ENCODE measurements at places on chromosomes 1 and 21.

DNA sequence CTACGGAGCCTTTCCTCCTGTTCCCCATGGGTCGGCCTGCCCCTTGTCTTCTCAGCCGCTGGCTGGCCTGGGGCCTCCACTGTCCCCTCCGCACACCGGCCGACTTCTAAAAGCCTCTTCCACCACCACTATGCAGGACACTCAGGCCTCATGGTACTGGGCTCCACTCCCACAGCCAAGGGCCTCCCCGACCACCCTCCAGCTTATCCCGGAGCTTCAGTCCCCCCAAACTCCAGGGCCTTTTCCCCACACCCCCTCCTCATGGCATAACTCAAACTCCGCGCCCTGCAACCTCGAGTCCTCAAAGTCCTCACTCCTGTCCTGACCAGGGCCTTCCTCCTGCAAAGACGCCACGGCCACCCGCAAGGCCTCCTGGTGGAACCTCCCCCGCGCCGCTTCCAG is 2.0 kb downstream of the LRRC41 start:
- DNase-seq, result no peak

- DNase-seq, result no peak
These were observed 52.5 kb upstream of the KCNA3 start for GRCh38 chr1:110727246-110727645.

GRCh38 chr1:167635941-167636340 is 5.9 kb downstream of the RCSD1 start:
- DNase-seq, result no peak

DNA sequence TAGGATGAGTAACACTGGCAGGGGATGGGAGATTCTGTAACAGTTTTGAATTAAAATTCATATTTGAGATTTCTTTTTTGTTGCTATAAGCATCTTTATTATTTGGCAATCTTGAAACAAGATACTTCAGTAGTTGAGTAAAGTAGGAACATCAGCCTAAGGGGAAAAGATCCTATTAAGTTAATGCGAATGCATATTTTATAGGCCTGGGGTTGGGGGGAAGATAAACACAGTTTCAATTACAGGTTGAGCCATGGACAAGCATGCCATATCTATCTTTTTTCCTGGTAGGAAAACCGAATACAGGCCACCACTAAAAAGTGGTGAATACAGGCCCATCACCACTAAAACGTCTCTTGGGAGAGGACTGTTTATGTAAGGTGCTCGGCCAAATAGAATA is 32.3 kb downstream of the SMAP2 start:
- DNase-seq, result no peak

DNA sequence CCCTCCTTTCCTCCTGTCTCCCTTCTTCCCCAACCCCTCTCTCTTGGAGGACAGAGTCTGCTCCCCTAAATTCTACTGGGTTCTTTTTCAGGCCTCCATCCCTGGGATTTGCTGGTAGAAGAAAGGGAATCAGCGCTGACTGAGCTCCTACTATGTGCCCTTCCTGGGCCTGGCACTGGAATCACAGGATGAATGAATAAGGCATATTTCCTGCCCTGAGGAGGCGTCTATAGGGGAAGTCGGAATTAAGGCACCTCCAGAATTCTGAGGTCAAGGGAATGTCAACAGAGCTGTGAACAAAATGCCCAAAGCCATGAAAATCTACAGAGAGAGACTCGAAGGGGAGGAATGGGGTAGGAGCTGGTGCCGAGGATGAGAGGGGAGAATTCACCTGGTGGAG is 17.4 kb upstream of the BTG2 start:
- no peak for DNase-seq

DNA sequence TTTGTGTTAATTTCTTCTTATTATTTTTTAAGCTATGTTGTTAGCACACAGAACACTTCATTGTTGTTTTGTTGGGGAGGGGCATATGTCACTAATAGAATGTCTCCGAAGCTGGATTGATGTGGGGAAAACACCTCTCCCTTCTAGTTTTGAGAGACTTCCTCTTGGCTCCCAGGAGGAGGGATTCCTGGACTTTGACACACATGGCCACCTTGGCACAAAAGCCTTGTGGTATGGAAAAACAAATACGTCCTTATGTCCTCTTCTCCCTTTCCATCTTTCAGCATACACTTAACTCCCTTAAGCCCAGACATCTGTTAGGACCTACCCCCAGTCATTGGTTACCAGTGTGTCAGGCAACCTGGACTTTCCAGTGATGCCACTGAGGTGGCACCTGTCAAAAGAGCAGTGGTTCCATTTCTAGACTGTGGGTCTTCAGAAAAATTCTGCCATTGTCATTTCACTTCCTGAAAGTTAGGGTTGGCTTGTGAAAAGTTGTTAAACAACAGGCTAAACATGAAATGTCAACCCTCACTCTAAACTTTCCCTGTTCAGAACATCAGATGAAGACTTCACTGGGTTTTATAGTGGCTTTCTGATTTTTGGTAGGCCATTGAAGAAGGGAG is 12.5 kb upstream of the ABCB10 start:
- no peak for DNase-seq

GRCh38 chr1:25586181-25586588 is 30.4 kb upstream of the MAN1C1 start:
- no peak for DNase-seq

DNA sequence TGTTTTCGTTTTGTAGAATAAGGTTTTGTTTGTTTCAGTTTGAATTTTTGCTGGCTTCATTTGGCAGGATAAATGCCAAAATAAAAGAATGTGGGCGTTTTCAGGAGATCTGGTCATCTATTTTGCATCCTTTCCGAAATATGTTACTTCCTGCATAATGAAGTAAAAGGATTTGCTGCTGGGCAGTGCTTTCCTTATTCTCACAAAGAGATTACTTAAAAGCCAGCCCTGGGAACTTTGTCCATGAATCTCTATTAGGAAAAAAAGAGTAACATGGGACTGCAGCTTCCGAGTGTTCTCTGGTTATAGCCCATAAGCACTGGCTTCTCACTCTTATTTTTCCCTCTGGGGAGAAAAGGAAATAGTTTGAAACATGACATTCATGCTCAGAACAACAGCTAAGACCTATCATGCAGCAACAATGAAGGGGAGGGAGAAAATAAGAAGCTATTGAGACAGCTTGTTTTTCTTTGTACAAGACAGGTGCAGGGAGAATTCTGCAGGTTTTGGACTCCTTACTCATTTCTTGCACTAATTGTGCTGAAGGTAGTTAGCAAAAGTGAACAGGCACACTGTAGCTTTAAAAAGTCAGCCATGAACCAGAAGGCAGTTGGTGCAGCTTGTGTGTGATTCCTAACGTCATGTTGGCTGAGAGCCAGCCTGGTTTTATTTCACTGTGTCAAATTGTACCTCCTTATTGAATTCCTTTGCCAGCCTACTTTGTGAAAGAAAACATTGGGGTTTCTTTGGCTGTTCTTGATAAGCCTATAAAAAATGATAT is at the start of gene SAMD13:
Gene SAMD13, plus strand, starts transcription at position 705 of the 781 bp plus-strand sequence. CDS start 1,527 bp downstream, outside the sequence.
- DNase-seq, result no peak

DNA sequence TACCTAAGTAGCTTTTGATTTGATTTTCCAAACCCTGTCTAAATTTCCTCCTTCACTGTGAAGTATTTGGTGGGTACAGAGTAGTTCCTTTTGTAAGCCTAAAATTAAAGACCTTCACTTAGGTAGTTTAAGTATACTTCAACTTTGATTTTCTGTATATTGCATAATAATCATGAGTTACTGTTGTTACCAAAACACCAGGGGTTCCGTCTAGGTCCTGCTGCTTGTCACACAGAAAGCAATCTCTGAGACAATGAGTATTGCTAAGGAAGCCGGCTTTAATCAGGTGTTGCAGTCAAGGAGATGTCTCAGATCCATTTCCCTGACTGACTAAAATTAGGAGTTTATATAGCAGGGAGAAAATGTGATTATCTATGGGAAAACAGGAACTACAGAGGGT is 15.3 kb downstream of the RPS6KC1 start:
- DNase-seq, result no peak

DNA sequence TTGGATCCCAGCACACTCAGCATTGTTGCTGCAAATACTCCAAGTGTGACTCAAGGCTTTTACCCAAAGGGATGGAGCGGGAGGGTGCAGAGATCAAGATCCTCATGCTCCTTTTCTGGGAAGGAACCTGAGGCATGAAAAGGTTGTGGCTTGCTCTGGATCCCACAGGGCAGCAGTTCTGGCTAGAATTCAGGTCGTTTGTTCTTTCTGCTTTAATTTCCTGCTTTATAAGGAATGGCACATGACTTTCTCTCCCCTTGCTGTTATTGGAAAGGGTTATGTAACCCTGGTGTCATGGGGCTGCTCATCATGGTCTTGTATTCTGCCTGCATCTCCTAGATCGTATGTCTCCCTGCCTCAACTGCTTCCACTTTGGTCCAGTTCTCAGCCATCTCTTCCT is 101.6 kb downstream of the NOS1AP start:
- no peak for DNase-seq

DNA sequence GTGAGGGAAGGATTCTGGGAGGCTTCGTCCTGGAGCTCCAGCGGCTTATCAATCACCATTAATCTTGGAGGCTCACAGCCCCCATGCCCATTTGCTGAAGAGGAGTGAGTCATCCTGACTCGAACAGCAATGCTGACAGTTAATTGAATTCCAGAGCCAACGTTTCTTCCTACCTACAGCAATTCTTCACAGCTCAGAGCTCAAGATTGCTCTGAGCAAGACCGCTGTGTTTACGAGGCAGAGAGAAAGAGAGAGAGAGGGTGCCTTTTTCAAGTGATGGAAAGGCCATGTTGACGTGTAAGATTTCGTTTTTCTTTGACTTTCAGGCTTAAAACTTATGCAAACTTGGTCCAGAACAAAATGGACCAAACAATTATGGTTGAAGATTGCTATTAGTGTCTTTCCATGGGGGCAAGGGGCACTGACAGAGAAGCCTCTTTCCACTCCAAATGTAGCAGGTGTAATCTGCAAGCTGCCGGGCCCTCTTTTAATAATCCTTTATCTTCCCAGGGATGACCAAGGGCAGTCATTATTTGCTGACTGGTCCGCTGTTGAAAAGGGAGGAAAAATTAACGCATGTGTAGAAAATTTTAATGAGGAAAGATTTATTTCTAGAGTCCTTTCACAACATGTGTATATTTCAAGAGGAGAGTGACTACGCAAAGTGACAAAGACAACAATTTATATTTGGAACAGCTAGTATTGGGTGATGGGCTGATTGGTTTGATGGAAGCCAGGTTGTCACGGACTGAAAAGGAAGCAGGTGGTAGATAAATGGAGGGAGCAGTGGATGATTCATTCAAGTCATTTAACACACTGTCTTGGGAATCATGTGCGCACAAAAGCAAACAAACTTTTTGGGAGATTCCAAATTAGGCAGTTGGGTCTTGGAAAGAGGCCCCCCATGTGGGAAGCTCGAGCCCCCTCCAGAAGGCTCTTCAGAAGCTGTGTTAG is 136.1 kb upstream of the IRF2BP2 start:
- DNase-seq, result no peak

DNA sequence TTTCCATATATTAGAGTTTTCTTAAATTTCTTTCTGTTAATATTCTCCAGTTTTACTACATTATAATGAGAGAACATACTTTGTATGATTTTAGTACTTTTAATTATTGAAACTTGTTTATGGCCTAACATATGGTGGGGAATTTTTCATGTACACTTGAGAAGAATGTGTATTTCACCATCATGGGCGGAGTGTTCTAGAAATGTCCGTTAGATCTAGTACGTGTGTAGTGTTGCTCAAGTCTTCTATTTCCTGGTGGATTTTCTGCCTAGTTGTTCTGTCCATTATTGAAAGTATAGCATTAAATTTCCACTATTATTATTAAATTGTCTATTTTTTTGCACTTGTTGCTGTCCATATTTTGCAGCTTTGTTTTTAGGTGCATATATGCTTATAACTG is 64.0 kb upstream of the RGS21 start:
- DNase-seq, result no peak

DNA sequence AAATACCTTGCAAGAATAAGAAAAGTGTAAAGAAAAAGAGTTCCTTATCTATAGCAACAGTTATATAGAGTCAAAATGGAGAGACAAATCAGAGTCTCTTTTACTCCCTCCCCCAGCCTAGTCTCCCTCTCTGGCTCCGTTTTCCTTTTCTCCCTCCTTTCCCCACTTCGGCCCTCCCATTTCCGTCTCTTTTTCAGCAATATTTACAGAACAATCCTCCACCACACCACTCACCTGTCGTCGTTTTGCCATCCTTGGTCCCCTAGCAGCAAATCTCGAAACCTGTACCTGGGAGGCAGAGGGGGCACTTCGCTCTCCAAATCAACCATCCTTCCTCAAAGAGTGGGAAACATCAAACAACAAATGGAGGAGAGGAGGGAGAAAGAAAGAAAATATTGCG is 259 bp downstream of the KCNT2 start:
- no peak for DNase-seq

DNA sequence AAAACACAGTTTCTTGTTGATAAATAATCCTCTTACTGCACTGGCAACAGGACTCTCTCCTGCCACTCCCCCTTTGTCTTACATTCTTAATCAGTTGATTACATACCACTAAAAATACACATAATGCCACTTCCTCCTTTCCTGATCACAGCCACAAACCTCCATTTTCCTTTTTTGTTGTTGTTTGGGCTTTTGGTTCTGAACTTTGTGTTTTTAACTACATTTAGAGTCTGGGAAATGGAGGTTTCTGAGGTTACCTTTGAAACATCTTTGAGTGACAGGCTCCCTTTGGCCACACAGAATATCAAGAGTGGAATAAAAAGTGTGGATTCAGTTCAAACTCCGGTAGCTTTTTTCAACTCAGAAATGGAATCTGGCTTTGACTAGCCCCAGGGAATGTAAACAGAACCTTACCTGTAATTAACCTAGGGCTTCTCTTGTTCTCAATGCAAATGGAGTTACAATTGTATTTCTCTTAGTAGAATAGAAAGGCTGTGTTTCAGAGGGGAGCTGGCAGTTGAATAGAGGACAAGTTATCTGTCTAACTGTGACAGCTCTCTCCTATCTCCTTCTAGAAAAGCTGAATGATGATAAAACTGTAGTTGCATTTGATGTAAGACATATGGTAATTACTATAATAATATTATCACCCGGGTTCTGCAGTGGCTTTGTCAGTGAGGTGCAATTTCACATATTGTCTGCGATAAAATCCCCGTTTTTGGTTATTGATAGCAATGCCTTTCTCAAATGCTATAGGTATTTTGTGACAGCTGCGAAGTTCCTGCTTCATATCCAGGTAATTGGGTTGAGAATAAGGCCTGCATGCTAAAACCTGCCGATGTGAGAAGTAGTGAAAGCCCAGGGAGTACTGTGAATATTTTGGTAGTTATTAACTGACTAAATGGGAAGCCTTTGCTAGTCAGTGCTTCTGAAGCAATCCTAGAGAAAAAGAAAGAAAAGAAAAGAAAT is 66.9 kb downstream of the ST6GALNAC5 start:
- DNase-seq, result no peak

- no peak for DNase-seq
These were observed 137.2 kb upstream of the NGF start for GRCh38 chr1:115475252-115475651.
